Activated CD8-positive, alpha-beta memory T cell treated with anti-CD3 and anti-CD28 coated beads, Interleukin-2, amount 10 ng/mL, durations not matched to agents 7 days and 5 days (primary cell): ENCODE measurements at places on chromosomes 5 and 9. TPM values are rescaled to one million over a fixed set of nuclear protein-coding genes. Genes with fewer than 3 reads are reported as not detected.

The TLR4 gene
- total RNA-seq: not detected

DNA sequence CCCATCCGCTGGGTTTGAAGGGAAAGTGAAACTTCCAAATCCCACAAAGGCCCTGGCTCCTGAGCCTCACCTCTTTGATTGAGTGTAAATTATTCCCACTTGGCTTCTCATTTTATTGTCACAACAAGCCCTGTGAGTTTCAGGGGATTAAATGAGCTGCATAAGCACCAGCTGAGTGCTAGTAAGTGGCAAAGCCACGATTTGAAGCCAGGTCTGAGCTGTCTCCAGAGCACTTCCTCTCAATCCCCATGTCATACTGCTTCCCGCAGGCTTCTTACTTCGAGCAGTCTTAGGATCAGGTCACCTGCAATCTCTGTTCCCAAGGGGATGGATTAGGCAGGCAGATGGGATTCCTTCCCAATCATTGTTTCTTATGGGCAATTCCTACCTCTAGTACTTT lies 18.0 kb downstream of the RPS14 start:
- no peak for DNase-seq

DNA sequence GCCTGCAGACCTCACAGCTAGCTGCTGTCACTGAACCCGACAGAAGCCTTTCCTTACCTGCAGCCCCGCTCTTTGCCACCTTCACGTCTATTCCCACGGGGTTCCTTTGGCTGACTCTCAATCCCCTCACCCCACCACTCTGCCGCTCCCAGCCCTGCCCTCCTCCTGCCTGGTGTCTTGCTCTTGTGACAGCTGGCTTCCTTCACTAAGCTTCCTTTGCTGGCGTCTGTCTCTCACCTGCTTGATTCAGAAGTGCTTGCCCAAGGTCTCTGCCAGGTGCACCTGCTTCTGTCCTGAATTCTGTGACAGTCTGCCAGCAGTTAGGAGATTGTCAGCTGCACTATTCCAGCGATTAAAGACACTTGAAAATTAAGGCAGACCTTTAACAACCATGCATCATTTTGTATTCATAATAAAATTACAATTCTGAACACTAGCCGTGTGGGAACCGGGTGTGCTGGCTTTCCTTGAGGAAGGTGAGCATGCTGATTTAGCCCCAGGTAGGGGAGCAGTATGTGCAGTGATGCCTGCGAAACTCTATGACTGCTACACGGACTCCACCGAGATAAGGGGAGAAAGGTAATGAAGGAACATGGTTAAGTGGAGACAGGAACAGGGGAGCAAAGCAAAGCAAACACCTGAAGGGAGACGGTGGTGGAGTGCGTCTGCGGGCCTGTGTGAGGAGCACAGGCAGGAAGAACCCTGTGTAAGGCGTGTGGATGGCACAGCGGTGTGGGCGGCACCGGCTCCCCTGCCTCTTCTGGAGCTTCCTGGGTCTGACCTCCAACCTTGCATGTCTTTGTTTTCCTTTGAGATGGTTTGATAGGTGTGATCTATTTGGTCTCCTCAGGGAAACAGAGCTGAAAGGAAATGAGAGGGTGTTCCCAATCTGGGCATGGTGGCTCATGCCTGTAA lies 80.1 kb upstream of the CACNA1B start:
- DNase-seq: no peak

The PHYHD1 gene
- 0.47 TPM for total RNA-seq

- no peak for DNase-seq
These were observed 683.8 kb downstream of the LRRC70 start for GRCh38 chr5:63262185-63262981.

The BRINP1 gene
- not detected for total RNA-seq

DNA sequence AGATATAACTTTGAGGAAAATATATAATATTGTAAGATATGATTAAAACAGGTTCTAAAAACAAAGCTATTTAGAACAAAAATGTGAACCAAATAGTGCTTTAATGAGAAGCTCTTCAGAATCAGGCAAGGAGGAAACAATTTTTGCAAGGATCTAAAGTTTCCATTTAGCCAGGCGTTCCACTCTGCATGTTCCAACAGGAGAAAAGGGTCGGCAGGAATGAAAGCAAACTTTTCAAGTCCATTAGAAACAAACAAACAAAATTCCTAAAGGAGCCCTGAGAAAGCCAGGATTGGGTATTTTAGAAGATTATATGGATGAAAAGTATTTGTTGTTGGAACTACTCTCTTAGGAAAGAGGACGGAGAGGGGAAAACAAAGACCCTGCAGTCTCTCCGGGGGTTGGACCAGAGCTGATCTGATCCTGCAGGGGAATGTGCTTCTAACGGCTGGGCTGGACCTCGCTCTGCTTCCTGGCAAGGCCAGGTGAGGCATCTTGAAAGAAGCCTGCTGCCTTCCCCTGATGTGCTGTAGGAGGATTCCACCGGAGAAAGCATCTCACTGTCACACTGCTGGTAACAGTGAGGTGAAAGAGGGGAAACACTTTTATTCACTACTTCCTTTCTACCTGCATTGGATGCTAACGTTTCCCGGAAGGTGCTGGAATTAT lies 94.6 kb downstream of the PRRT1B start:
- no peak for DNase-seq

The PNPLA7 gene
- 3.2 TPM for total RNA-seq

- no peak for DNase-seq
These were observed 16.5 kb upstream of the ROR2 start for GRCh38 chr9:91966503-91966902.
